Endothelial cell of umbilical vein (primary cell): ENCODE measurements at places on chromosomes 11 and 22. TPM values are rescaled to one million over a fixed set of nuclear protein-coding genes. Genes with fewer than 3 reads are reported as not detected.

Gene CADM1
- total RNA-seq = 2.6 and 2.9 TPM in 2 replicates

Gene OR52E8
- total RNA-seq = not detected in 2 replicates

Gene MRGPRE
- not detected in 2 replicates for total RNA-seq

Gene TOLLIP
- total RNA-seq = 49.1 and 49.6 TPM in 2 replicates

Gene EHD1
- 98.0 and 109 TPM in 2 replicates for total RNA-seq

Gene PATE2
- total RNA-seq = 0.31 TPM in 1 of 2 replicates, not detected in the other

Gene OSBP2
- total RNA-seq = 6.5 and 7.5 TPM in 2 replicates

Gene MS4A15
- total RNA-seq = not detected in 2 replicates

Gene NECTIN1
- total RNA-seq = 23.6 and 23.9 TPM in 2 replicates

Gene MISFA
- total RNA-seq = 2.8 and 3.6 TPM in 2 replicates

Gene VSIG10L2
- total RNA-seq = not detected in 2 replicates

Gene KIF18A
- 14.1 and 18.5 TPM in 2 replicates for total RNA-seq

Gene BAIAP2L2
- 0.16 and 0.20 TPM in 2 replicates for total RNA-seq

Gene OR5P2
- total RNA-seq = not detected in 2 replicates

Gene RFPL2
- not detected in 2 replicates for total RNA-seq

Gene SYVN1
- total RNA-seq = 34.5 and 36.0 TPM in 2 replicates

Gene CHRM1
- total RNA-seq = not detected in 2 replicates

Gene SLC22A25
- total RNA-seq = not detected in 2 replicates
